ENCODE measurements at places on chromosomes 7 and 10.

- no peak for DNase-seq
These were observed 79.9 kb upstream of the THSD7A start for GRCh38 chr7:11911900-11912299.

DNA sequence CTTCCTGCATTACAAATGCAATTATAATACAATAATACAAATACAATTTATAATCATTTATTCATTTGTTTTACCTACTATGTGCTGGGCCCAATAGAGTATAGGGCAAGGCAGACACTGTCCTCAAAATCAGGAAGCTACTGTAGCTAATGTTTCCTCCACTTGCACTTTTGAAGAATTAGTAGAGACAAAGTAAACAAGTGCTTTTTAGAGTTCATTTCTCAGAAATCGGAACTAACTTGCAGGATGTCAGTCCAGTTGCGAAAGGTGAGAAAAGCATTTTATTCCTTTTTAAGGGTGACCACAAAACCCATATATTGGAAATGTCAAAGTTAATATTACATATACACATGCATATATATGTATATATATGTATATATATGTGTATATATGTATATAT is 14.2 kb downstream of the ADRB1 start:
- no peak for DNase-seq

GRCh38 chr10:131821378-131822012 is 79.3 kb upstream of the PPP2R2D start:
- DNase-seq, result no peak

- DNase-seq, result no peak
These were observed 13.7 kb downstream of the LBX1 start for GRCh38 chr10:101215397-101216206.

GRCh38 chr7:3957472-3958108 is 656.5 kb downstream of the SDK1 start:
- DNase-seq, result no peak

DNA sequence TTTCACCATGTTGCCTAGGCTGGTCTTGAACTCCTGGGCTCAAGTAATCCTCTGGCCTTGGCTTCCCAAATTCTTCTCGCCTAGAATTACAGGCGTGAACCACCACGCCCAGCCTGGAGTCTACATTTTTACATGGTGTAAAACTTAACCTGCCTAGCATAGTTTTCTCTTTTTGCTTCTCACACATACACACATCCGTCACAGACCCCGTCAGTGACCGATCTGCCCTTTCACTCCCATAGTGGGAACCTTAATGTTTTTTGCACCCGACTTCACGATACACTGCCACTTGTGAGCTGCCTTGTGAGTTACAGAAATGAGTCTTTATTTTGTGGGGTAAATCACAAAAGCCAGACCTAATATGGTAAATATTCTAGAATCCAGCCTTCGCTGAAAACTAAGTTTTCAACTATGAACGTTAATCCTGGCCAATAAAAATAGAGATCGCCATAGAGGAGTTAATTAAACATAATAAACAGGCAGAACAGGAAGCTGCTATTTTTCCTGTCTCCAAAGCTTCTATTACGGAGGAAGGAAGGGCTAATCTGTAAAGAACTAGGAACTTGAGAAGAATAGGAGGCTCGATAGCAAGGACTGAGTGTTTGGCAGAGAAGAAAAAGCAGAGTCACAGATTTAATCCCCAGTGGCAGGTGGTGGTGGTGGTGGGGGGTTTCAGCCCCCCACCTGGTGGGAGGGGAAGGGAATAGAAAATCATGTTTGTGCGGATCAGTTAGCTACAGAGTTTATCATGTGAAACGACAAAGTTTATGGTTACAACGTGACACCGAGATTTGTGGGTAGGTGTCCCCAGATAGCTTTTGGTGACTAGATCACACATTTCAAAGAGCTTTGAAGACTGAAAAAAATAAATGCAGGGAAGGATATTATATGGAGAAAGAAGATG is 14.7 kb upstream of the FAM171A1 start:
- DNase-seq, result no peak
